ENCODE measurements at places on chromosomes 7 and 10. TPM values are rescaled to one million over a fixed set of nuclear protein-coding genes. Genes with fewer than 3 reads are reported as not detected.

Gene DYDC2
- not detected for total RNA-seq

Gene SFTPD
- not detected for total RNA-seq

Gene ITGA8
- 0.06 TPM for total RNA-seq

Gene CCDC172
- total RNA-seq, result not detected

Gene LDB3
- total RNA-seq, result 0.45 TPM

DNA sequence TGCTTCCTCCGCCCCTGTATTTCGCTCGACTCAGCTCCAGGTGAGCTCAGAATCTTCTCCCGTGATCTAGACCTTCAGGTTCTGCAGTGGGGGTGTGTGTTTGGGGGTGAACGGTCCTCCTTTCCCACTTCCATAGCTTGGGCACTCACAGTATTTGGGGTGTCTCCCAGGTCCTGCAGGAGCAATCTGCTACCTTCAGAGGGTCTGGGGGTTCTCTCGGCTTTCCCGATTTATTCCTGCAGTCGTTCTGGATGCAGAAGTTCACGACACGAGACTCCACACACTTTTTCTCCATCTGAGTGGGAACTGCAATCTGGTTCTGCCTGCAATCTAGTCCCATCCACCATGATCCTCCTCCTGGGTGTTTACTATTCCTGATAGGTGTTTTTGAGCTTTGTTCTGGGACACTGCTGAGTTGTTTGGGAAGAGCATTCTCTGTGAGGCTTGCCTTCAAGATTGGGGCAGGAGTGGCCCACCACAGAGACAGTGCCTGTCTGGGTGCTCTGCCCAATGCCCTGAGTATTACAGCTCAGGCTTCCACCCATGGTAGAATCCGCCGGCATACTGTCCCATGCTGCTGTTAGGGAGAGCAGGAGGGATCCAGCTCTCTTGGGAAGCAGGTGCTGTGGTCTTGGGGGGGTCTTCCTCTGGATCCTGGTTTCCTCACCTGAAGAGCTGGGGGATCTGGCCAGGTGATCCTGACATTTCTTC lies 29.8 kb downstream of the JAKMIP3 start:
- DNase-seq, result no peak

- DNase-seq, result no peak
These were observed 7.0 kb downstream of the KNDC1 start for GRCh38 chr10:133166828-133167692.

GRCh38 chr10:34743814-34744213 lies 71.3 kb downstream of the PARD3 start:
- no peak for DNase-seq

DNA sequence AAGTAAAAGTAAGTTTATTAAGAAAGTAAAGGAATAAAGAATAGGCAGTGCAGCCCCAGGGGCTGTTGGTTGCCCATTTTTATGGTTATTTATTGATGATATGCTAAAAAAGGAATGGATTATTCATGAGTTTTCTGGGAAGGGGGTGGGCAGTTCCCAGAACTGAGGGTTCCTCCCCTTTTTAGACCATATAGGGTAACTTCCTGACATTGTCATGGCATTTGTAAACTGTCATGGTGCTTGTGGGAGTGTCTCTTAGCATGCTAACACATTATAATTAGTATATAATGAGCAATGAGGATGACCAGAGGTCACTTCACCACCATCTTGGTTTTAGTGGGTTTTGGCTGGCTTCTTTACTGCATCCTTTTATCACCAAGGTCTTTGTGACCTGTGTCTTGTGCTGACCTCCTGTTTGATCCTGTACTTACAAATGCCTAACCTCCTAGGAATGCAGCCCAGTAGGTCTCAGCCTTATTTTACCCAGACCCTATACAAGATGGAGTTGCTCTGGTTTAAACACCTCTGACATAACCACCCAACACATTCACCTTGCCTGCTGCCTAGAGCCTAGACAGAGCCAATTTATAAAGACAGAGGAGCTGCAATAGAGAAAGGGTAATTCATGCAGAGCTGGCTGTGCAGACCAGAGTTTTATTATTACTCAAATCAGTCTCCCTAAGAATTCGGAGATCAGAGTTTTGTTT lies 10.9 kb upstream of the ERCC6 start:
- no peak for DNase-seq

DNA sequence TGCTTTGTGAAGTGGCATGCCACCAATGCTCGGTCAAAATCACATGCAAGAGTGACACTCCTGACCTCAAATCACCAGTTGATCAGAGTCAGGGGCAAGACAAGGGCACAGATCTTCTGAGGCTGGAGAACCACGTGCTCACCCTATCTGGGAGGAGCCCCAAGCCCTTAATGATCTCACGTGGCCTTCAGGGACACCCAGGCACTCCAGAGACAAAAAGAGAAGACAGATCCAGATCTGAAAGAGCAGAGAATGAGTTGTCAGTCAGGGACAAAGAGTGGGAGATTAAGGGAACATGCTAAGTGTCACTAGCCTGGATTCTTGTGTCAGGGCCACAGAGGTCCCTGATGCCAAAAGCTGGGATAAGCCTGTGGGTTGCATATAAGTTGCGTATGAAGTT lies 134.3 kb downstream of the PLXNA4 start:
- DNase-seq, result no peak

- DNase-seq, result no peak
These were observed 3.7 kb downstream of the GPER1 start for GRCh38 chr7:1091644-1092027.

DNA sequence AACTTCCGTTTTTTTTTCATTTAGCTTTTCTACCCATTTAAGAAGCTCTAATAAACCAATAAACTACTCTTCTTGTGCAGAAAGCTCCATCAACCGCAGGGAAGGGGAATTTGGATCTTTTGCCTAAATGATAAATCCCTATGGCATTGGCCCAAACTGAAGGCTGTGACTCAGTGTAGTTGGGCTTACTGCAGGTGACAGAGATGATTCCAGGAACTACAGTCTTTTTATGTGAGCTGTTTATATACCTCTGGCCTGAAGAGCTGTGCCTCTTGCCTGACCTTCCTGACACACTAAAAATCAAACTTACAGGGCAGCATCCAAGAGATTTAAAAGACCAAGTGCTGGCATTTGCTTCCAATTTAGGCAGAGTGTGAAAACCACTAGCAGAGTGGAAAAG lies 25.2 kb downstream of the ABCB1 start:
- DNase-seq, result peak; percentile 38
